Naive thymus-derived CD4-positive, alpha-beta T cell (primary cell): ENCODE measurements at places on chromosomes 16 and 17.

GRCh38 chr16:86059253-86060171 is 160.6 kb downstream of the IRF8 start:
- no peak for DNase-seq

DNA sequence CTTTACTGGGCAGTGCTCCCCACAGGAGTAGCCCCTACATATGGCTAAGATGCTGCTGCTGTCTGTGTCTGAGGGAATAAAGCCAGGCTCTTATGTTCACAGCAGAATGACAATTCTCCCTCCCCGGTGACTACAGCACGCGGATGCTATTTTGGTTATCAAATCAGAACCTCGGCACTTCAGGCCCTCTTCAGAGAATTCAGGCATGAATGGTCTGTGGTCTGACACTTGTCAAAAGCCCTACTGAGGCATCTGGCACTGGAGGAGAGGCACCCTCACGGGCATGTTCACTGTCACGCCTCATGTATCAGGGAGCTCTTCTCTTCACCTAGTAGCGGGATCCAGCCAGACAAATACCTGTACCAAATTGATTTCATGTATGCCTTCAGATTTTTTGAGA is 30.4 kb downstream of the KIAA0513 start:
- no peak for DNase-seq

DNA sequence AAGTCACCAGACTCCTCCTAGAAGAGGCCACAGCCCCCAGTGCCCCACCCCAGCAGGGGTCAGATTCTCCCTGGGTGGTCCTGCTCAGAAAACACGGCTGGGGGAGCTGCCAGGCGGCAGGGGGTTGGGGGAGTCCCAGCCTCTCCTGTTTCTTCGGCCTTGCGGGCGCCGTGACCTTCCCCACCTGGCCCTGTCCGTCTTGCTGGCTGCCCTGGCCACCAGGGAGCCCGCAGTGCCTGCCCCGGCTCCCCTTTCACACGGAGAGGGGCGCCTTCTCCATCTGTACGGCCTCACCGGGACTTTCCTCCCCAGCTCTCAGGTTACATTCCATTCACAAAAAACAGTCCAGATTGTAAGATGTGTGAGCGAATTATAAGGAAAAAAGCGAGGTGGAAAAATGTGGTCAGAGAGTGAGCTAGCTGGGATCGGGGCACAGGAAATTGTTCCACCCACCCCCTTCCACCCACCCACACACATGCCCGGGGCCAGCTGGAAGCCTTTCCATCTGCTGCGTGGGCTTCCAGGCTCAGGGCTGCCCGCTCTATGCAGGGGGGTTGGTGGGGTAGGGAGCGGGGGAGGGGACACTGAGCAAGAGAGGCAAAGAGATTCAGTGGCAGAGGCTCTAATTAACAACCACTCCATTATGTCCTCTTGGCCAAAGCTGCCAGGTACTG is 14.6 kb upstream of the CIBAR2 start:
- DNase-seq: peak; percentile 45

GRCh38 chr17:49952209-49952911 is 16.6 kb upstream of the DLX4 start:
- DNase-seq: peak; percentile 81

DNA sequence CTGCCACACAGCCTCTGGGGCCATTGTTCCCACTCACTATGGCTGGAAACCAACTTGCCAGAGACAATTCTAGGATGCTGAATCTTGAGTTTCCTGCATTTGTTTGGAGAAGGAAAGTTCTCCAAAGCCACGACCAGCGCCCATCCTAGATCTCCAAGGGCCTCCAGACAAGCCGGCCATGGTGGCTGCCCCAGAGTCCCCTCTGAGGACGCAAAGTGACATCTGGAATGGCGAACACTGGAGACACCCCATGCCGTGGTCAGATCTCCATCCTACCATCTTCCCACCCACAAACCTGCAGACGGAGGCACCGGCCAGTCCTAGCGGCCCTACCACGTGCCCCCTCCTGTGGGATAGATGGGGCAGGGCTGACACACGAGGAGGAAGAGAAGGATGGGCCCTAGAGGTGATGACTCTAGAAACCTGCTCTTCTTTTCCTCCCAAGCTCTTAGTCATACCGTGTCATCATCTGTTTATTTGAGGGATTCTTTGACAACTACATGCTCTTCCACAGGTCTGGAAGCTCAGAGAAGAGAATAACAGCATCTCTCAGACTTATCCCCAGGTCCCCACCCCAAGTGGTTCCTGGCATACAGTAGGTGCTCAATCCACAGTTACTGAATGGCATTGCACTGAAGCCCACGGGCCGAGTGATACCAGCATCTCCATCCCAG is 71.3 kb downstream of the MYH11 start:
- no peak for DNase-seq

- no peak for DNase-seq
These were observed 992 bp upstream of the CACNG4 start for GRCh38 chr17:66963521-66963908.

DNA sequence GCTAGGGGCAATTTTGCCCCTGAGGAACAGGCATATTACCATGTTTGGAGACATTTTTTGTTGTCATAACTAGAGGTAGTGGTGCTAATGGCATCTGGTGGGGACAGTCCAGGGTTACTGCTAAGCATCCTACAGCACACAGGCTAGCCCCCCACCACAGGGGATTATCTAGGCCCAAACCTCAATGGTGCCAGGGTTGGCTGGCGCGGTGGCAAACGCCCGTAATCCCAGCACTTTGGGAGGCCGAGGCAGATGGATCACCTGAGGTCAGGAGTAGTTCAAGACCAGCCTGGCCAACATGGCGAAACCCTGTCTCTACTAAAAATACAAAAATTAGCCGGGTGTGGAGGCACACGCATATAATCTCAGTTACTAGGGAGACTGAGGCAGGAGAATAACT is 15.2 kb downstream of the C1QTNF1 start:
- no peak for DNase-seq

DNA sequence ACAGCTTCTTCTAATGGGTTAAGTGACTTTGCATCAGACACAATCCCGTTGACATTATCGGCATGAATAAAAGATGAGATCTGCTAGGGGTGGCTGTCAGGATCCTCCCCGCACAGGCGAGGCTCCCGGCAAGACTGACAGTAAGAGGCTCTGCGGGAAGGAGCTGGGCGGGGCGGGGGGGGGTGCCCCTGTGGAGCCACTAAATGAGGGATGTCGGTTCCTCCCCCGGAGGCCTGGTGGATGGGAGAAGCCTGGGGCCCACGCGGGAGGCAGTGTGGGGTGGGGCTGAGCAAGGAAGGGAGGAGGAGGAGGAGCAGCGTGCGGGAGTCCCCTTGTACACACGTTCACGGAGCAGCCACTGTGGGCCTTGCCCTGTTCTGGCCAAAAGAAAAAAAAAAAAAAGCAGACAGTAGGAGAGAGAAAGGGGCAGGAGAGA is 190.9 kb upstream of the GSE1 start:
- no peak for DNase-seq

DNA sequence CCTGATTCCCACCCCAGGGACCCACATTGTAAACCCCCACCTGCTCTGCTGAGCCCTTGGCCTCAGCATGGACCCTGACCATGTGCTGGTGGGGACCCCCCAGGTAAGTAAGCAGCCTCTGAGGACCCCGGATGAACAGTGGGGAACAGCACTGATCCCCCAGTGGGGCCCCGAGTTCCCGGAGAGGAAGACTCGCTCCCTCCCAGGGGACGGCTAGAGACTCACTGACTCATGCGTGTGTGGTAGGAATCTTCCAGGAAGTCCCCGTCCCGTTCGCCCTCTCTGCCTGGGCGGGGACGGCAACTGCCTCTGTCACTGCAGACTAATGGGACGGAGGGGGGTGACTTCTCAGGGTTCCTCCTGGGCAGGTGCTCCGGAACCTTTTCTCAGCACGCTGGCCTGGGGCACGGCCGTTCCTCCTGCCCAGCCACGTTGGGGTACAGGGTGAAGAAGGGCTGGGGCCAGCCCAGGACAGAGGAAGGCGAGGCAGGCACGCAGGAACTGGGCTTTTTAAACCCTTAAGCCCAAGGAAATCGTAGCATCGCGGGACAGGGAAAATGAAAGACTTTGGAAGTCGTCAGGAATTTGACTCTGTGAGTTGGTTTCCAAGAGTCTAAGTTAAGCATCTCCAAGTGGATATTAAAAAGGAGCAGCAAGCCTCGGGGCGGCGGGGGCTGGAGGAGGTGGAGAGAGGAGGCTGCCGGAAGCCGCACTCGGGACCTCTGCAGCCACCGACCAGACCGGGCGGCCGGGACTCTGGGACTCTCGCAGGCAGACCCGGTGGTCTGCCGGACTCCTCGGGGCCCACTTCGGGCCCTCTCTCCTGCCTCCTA is 178.7 kb downstream of the SEC14L1 start:
- DNase-seq: peak; percentile 66

- no peak for DNase-seq
These were observed 6.7 kb downstream of the PRDM7 start for GRCh38 chr16:90070440-90070839.

- DNase-seq: no peak
These were observed 1.5 kb downstream of the GGA2 start for GRCh38 chr16:23508589-23509440.

GRCh38 chr16:72203401-72203800 is 31.4 kb upstream of the PMFBP1 start:
- no peak for DNase-seq

- DNase-seq: no peak
These were observed 656 bp downstream of the MRPL58 start for GRCh38 chr17:75013092-75013559.

- no peak for DNase-seq
These were observed 64.9 kb upstream of the LRRC37A3 start for GRCh38 chr17:64984181-64984580.

DNA sequence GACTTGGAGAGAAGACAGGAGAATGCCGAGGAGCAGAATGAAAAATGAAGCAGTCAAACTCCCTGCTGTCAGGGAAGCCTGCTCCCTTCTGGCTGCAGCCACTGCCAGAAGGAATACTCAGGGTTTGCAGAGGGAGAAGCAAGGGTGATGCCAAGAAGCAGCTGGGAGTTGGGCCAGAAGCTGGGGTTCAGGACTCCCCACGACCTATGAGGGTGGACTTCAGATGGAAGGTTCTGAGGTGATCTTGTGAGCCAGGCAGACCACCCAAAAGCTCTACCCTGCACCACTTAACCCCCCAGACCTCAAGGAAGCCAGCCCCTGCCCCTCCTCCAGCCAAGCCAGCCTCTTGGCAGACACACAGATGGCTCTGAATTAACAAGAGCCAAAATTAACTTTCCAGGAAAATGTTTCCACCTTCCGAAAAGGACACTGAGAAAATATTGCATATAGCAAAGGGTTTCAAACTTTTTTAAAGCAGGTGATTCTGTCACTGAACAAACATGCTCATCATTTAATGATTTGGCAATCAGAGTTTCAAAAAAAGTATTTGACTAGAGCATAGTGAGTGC is 126.0 kb upstream of the ERCC4 start:
- no peak for DNase-seq

DNA sequence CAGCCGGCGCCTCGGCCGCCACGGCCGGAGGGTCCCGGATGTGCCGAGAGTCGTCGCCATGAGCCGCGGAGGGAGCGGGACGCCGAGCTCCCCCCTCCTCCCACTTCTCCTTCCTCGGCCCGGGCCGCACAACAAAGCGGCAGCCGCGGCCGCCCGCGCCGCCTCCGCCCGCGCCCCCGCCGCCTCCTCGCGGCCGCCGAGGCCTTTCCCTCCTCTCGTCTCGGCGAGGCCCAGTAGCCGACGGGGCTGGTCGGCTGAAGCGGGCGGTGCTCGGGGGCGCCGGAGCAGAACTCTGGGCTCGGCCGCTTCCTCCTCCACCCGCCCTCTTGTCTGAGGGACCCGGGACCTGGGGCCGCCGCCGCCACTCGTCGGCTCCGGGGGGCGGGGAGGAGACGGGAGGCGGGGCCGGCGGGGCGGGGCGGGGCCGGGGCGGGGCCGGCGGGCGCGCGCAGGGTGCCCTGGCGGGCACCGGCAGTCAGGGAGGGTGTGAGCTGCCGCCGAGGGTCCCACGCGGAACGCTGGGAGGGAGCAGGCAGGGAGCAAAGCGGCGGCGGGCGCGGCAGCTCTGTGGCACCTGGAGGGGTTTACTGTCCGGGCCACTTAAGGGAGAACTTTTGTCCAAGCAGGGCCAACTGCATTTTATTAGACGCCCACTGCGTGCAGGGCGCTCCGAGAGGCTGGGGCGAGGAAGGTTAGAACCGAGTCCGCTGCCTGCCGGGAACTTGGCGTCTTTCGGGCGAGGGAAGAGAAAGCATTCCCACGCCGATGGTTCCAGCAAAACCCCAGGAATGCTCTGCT is at the start of gene SMURF2:
Gene SMURF2, minus strand, starts transcription at position 332 of the 798 bp plus-strand sequence. CDS start 427 bp downstream, outside the sequence.
- peak; percentile 82 for DNase-seq

- no peak for DNase-seq
These were observed 8.8 kb upstream of the NR1D1 start for GRCh38 chr17:40108970-40109824.

- no peak for DNase-seq
These were observed 32.3 kb downstream of the CHD9 start for GRCh38 chr16:53087101-53087500.
